ENCODE measurements at places on chromosomes 6 and 20.

GRCh38 chr20:32894026-32894483 lies 35.3 kb downstream of the EFCAB8 start:
- DNase-seq = no peak

GRCh38 chr20:17795501-17796071 lies 95.8 kb downstream of the BANF2 start:
- no peak for DNase-seq

DNA sequence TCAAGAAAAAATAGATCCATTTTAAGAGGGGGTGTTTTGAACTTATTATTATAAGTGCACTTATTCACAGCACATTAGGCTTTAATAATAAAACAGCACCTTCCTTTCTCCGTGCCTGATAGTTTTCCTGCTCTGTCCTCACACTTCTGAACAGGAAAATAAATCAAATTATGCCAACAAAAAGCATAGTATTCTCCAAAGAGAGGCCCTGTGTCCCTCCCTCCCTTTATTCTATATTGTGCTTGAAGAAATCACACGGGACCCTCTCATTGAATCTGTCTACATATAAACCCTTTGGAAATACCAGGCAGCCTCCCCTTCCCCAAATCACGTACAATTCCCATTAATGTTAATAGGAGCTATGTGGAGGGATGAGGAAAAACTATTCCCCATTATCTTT lies 462.9 kb upstream of the NRSN1 start:
- no peak for DNase-seq

DNA sequence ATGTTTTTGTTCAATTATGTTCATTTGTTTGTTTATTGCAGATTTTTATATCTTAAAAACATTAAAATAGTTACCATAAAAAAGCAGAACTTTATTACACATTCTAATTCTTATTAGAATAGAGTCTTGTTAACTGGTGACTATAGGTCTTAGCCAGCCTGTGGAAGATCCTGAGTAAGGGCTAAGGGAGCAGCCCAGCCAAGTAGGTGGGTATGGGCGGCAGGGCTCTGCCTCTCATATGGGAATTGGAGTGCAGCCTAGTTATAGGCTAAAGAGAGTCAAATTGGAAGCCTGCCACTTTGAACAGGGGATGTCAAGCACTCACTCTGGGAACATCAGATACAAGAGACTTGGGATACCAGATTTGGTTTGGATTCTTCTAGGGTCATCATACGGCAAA lies 10.5 kb upstream of the HSF2 start:
- no peak for DNase-seq

DNA sequence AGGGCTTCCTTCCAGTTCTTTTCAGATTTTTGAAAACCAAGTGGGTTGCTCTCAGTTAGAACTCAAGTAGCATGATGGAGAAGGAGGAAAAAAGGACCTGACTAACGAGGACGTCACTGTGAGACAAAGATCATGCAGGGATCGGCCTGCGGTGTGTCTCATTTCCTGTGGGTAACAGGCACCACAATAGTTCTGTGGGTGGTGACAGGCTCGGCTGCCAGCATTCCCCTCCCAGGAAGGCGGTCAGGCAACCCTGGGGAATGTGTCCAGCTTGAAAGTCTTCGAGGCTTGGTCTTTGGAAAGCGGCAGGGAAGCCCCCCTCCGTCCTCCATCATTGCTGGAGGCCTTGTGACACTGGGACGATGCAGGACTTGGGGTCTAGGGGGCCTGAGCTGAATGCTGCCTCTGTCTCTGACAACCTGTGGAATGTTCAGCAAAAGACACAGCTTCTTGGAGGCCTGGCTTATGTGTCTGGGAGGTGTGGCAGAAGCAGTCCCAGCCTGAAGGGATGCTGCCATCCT lies 121.0 kb downstream of the BCAS1 start:
- peak; percentile 80 for DNase-seq

DNA sequence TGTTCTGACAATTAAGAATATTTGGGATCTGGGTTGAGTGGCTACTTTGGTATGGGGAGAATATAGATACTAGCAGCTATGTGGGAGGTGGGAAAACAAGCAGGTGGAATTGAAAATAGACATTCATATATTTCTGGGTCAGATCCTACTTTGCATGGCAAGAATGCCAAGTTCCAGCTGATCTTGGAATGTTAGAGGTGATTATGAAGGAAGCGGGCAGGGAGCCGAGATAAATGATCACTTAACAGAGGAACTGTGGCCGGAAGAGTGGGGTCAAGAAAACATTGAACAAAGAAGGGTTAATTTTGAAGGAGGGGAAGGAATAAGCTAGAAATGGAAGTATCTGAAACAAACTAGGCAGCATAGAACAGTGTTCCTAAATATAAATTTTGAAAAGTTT lies 15.4 kb downstream of the PLCB1 start:
- DNase-seq = no peak

DNA sequence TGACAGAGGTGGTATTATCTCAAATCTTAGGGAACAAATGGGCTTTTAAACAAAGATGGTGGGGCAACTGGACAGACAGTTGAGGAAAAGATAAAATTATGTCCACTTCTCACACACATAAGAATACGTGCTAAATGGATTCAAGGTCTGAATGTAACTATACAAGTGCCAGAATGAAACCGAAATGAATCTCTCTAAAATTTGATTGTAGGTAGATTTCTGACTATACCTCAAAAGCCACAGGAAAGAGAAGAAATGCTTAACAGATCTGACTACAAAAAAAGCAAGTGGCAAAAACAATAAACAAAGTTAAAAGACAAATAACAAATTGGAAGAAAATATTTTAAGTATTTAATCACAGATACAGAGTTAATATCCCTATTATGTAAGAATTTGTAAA lies 182.7 kb upstream of the OLIG3 start:
- DNase-seq = no peak

DNA sequence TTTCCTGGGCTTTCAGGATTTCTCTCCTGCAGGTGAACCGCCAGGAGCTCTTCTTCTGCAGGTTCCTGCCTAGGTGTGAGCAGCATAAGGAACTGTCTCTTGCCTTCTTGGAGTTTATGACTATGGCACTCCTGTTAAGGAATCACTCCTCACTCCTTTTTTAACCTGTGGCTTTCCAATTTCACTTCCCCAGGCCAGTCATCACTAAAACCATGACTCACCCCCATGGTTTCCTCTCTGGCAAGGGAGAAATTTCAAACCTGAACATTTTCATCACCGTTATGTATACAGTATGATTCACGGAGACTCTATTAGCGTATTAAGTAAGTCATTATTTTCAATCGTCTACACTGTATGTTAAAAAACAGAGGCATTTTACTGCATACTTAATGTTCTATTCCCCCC lies 78.2 kb upstream of the ARID1B start:
- no peak for DNase-seq

DNA sequence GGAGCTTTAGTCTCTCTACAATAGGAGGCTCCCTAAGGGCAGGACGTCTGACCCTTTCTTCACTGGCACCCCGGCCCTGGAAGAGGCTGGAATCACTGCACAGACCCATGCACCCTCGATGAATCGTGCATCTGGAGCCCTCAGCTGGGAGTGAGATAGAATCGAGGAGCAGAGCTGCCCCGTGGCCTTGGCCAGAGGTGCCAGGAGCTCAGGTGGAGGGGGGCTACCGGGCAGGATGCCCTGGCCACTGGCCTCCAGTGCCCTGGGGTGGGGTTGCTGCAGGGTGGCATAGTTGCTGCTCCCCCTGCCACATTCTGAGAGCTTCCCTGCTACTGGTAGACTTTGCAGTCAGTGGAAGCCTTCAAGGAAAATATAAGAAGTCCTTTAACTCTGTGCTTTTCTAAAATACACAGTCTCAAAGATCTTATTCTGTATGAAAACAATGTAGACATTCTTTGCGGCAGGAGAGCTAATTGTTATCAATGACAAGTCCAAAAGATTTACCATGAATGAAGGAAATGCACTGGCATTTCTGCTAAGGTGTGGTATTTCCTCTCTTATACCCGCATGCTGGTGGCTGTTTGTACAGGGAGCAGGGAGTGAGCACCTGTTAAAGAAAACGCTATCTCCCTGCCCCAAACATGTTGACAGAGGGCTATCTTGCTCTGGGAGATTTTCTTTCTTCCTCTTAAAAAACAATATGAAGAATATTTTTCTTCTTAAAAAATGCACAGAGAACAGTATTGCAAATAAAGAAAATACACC lies 122.8 kb downstream of the C6orf118 start:
- DNase-seq = no peak

DNA sequence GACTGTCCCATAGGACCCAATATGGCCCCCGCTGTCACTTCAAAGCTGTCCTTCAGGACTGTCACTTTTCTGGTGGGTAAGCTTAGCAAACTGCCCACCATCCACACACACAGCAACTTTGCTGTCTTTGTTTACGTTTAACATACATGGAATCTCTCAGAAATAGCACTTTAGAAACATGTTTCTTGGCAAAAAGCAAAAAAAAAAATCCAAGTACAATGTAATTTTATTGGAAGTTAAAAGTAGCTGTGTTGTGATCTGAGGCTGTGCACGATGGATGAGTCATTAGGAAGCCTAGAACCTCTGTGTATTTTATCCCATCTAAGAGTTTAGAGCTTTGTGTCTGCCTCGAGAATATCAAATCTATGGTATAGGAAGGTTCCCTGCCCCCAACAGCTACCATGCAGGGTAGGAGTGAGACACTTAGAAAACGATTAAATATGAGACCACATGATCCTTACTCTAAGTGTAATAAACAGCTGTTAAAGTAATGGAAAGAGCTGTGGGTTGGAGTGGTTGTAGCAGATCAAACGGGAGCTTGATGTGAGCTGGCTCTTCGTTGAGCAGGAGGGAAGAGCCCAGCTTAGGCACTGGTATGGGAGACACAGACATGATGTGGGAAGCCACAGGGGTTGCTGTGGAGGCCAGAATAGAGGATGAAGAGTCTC lies 119.5 kb downstream of the PLEKHG1 start:
- DNase-seq = no peak

DNA sequence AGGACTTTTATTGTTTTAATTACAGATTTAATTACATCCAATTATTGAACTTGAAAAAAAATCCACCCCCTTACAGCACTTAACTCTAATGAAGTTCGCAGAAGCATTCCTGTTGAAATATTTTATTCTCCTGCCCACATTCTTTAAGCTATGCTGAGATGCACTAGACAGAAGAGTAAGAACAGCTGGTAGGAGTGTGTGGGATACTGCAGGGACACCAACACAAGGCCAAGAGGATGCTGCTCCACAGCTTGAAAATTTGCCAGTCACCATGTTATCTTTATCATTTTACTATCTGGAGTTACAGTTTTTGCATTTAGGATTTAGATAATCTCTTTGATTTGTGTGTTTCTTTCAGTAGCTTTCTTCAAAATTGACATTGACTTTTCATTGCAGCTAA lies 180.7 kb downstream of the EPHA7 start:
- DNase-seq = no peak

- DNase-seq = no peak
These were observed 185.5 kb upstream of the SNX9 start for GRCh38 chr6:157637516-157637915.

GRCh38 chr6:13453771-13454251 lies 33.6 kb downstream of the GFOD1 start:
- peak; percentile 66 for DNase-seq

GRCh38 chr6:83879746-83880145 lies 20.3 kb downstream of the CYB5R4 start:
- no peak for DNase-seq

- no peak for DNase-seq
These were observed 880.4 kb downstream of the EPHA7 start for GRCh38 chr6:92538926-92539325.

GRCh38 chr6:105537981-105538578 lies 135.2 kb upstream of the PREP start:
- no peak for DNase-seq

- no peak for DNase-seq
These were observed 11.2 kb upstream of the MC3R start for GRCh38 chr20:56237335-56237734.

All from activated CD8-positive, alpha-beta memory T cell treated with anti-CD3 and anti-CD28 coated beads, Interleukin-2, amount 50 U/mL, for 48 hours (primary cell).